ENCODE measurements at places on chromosomes 2 and 18. TPM values are rescaled to one million over a fixed set of nuclear protein-coding genes. Genes with fewer than 3 reads are reported as not detected.

The EFHD1 gene
- total RNA-seq: 7.1 TPM

The SNORC gene
- 1.7 TPM for total RNA-seq

The ZC3H15 gene
- total RNA-seq: 65.0 TPM

The HOXD10 gene
- total RNA-seq: not detected

The ACVR1C gene
- 1.8 TPM for total RNA-seq

The GCG gene
- not detected for total RNA-seq
